Karpas-422 (cell line): ENCODE measurements at places on chromosomes 4 and X.

- DNase-seq, result no peak
Measured at GRCh38 chrX:9911487-9911886, 55.7 kb upstream of the CLDN34 start.

DNA sequence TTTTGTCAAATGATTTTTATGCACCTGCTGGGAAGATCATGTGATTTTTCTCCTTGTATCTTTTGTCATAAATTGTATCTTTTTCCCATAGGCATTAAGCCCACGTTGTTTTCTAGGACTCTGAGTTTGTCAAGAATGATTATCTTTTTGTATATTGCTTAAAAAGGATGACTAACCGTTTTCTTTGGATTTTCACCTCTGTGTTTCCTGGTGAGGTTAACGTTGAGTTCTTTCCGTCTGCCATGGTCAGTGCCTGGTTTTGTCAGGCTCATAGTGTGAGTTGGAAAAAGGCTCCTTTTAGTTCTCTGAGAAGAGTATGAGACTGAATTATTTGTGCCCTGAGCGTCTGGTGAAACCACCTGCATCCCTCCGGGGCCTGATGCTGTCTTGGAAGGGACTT is 21.9 kb downstream of the PCGF3 start:
- DNase-seq, result no peak

DNA sequence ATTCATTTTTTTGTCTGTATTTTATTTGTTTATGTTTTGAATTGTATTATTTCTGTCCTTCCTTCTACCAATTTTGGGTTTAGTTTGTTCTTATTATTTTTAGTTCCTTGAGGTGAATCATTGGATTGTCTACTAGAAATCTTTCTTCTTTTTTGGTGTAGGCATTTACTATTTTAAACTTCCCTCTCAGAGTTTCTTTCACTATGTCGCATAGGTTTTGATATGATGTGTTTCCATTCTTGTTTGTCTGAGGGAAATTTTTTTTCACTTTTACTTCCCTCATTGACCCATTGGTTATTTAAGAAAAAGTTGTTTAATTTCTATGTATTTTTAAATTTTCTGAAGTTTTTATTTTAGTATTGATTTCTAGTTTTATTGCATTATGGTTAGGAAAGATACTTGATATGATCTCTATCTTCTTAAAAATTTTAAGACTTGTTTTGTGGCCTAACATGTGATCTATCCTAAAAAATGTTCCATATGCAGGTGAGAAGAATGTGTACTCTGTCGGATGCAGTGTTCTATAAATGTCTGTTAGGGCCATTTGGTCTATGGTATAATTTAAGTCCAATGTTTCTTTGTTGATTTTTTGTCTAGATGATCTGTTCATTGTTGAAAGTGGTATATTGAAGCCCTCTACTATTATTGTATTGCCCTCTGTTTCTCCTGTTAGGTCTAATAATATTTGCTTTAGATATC is 68.8 kb downstream of the IL15 start:
- DNase-seq, result no peak

GRCh38 chr4:186642998-186643397 is 80.7 kb downstream of the FAT1 start:
- DNase-seq, result no peak

DNA sequence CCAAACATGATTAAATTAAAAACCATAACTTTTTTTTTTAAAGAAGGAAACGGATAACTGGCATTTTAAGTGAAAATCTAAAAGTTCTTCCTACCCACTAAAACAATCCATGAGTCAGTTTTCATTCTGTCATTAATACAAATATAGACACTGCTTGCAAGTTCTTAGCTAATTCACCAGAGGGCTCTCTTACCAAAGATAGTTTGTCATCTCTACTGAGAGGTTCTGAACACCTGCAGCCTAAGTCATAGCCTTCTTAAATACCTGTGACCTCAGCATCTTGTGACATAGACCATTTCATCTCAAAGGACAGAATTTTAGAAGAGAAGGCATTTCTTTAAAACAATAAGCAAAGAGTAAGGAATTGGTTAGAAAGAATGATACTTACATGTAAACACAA is 65.3 kb upstream of the FAM120C start:
- DNase-seq, result peak; percentile 68

GRCh38 chr4:38088321-38088720 is 128.1 kb downstream of the PTTG2 start:
- DNase-seq, result no peak

DNA sequence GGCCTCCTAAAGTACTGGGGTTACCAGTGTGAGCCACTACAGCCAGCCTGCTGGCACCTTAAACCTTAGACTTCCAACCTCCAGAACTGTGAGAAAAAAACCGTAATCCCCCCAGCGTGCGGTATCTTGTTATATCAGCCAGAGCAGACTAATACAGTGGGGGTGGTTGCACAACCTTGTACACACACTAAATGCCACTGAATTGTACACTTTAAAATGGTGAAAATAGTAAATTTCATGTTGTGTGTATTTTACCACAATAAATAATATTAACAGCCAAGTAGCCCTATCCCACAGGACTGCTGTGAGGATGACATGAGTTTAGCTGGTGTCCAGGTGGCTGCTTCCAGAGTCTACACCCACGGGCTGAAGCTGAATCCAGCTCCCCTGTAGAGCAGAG is 38.8 kb downstream of the ZBTB49 start:
- DNase-seq, result no peak

DNA sequence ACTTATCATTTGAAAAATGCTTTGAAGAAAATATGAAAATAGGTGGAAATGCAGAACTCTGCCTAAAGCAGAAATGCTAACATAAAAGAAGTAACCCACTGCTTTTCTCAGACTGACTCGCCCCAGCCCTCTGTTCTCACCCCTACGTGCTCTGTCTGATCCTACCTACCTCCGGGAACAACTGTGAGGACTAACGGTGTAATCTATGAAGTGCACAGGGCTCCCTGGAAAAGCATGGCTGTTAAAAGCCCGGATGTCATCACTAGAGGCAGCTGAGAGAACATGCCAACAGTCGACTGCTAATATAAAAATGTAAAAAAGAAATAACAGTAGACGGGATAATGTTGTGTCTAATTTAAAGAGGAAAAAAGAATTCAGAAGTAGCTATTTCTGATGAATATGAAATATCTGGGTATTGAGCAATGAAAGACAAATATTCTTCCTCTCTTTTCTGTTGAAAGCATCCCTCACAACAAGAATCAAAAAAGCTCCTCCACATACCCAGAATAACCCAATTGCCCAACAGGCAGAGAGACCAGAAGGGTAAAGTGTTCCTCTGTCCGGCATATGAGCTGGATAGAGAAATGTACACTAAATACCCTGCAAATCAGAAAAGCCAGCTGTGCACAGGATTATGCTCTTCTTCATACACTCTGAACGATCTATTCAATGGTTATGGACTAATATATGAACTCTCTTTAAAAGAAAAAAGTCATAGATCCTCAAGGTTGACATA is 130.7 kb downstream of the TSPAN5 start:
- no peak for DNase-seq
